ENCODE measurements at places on chromosomes 12 and 14. TPM values are rescaled to one million over a fixed set of nuclear protein-coding genes. Genes with fewer than 3 reads are reported as not detected.
A peak's percentile ranks its signal among the peaks of the same experiment; 100 is the strongest.

The CRIP1 gene
- total RNA-seq, result 180 TPM

GRCh38 chr14:104739546-104740516 lies 13.1 kb upstream of the SIVA1 start:
- peak; percentile 29 for DNase-seq

The ADCY6 gene
- total RNA-seq, result 75.0 TPM

GRCh38 chr12:125287155-125287847 lies 222.1 kb downstream of the AACS start:
- no peak for DNase-seq

The SCN8A gene
- 0.09 TPM for total RNA-seq
